Body of pancreas (tissue), 4 donors: ENCODE measurements at places on chromosomes 6 and 20. TPM values are rescaled to one million over a fixed set of nuclear protein-coding genes. Genes with fewer than 3 reads are reported as not detected.
A peak's percentile ranks its signal among the peaks of the same experiment; 100 is the strongest.

SPTLC3 gene
- 5.3 TPM for total RNA-seq

GRCh38 chr6:3663081-3663480 lies 88.4 kb downstream of the PXDC1 start:
- H3K36me3 ChIP-seq, result no peaks in the 10 kb centered on the region
- no peaks in the 10 kb centered on the region for H3K27me3 ChIP-seq
- DNase-seq, result no peak
- no peak overlapping the region for H3K4me3 ChIP-seq
- H3K4me1 ChIP-seq, result no peaks in the 10 kb centered on the region

- no peak overlapping the region for H3K4me3 ChIP-seq
- no peak overlapping the region for H3K27ac ChIP-seq
- H3K36me3 ChIP-seq, result no peaks in the 10 kb centered on the region
- no peaks in the 10 kb centered on the region for H3K27me3 ChIP-seq
- DNase-seq, result no peak
- no peaks in the 10 kb centered on the region for H3K4me1 ChIP-seq
Measured at GRCh38 chr6:143884216-143884900, 20.1 kb downstream of the ZC2HC1B start.

DNA sequence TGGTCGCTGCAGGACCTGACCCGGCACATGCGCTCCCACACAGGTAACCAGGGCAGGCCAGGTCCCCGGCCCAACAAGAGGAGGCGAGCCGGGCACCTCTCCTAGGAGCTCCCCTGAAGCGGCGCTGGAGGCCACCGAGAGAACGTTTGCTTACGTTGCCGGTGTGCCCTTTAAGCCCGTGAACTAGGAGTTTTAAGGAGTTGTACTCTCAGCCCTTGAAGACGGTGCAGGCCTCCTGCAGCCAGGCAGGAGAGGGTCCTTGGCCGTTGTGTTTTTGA lies 65.9 kb downstream of the SSR1 start:
- H3K27ac ChIP-seq, result no peak overlapping the region
- DNase-seq, result peak; percentile 5
- peaks cover 7% of the 10 kb centered on the region for H3K36me3 ChIP-seq
- H3K4me1 ChIP-seq, result peaks cover 18% of the 10 kb centered on the region
- no peak overlapping the region for H3K4me3 ChIP-seq
- H3K27me3 ChIP-seq, result no peaks in the 10 kb centered on the region

COL19A1 gene
- total RNA-seq, result 0.26 TPM

- H3K4me1 ChIP-seq, result no peaks in the 10 kb centered on the region
- DNase-seq, result peak; percentile 33
- H3K27ac ChIP-seq, result no peak overlapping the region
- H3K27me3 ChIP-seq, result no peaks in the 10 kb centered on the region
- H3K36me3 ChIP-seq, result no peaks in the 10 kb centered on the region
- no peak overlapping the region for H3K4me3 ChIP-seq
Measured at GRCh38 chr20:47150403-47151152, 205.9 kb downstream of the ZMYND8 start.

CST5 gene
- not detected for total RNA-seq

GRCh38 chr6:167719920-167720319 lies 106.8 kb upstream of the AFDN start:
- no peaks in the 10 kb centered on the region for H3K4me1 ChIP-seq
- no peak overlapping the region for H3K4me3 ChIP-seq
- H3K36me3 ChIP-seq, result no peaks in the 10 kb centered on the region
- no peak overlapping the region for H3K27ac ChIP-seq

DNA sequence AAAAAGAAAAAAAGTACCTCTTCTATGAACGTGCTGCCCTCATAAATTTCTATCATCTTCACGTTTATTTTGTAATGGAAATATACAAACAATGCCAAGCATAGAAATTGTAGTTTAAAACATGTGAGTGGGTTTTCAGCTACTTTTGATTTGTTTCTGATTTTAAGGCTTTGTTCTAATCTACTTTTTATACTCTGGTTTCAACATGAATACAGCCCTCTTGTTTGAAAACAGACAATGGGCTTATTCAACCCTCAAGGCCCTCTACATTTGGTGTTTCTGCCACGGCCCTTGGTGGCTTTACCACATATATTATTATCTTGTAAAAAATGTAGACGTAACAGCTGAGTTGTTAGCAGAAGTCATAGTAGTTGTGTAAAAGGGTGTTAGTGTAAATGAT lies 153.9 kb downstream of the SOX4 start:
- H3K4me1 ChIP-seq, result no peaks in the 10 kb centered on the region
- H3K4me3 ChIP-seq, result no peak overlapping the region
- no peak overlapping the region for H3K27ac ChIP-seq
- no peaks in the 10 kb centered on the region for H3K27me3 ChIP-seq

SAMD3 gene
- 20.4 TPM for total RNA-seq

- H3K4me3 ChIP-seq, result no peak overlapping the region
- DNase-seq, result no peak
- H3K4me1 ChIP-seq, result no peaks in the 10 kb centered on the region
- H3K27me3 ChIP-seq, result no peaks in the 10 kb centered on the region
- no peak overlapping the region for H3K27ac ChIP-seq
Measured at GRCh38 chr20:60306105-60306504, 347.9 kb downstream of the CDH26 start.

DNA sequence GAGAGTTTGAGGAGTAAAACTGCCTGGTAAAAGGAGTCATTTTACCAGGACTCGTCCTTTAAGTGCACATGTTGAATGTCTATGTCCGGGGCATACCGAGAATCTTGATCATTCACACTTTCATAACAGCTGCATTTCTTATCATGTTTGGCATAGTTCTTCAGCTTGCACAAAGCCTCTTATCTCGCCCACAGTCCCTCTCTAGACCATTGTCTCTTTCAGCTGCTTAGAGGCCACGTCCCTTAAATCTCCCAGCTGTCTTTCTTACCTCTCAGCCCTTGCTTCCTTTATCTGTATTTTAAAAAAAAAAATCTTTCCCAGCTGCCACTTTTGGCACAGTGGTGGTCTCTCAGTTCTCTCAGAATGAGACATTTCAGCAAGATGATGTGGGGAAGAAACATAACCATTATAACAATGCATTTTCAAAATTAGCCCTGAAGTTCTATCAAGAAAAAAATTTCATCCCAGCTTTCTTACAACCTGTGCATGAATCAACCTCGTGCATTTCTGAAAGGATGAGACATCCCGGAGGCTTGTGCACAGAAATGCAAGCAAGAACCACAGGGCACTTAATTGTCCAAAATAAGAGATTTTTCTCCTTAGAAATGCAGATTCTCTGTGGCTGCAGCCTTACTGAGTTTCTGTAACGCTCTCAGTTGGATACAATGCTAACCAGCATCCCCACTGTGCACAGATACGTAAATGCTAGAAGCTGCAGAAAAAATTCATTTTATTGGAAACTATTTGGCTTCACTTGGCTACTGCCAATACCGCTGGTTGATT lies 24.2 kb downstream of the RBM24 start:
- H3K27me3 ChIP-seq, result no peaks in the 10 kb centered on the region
- no peak overlapping the region for H3K27ac ChIP-seq
- no peaks in the 10 kb centered on the region for H3K36me3 ChIP-seq

OR2H2 gene
- not detected for total RNA-seq

DNA sequence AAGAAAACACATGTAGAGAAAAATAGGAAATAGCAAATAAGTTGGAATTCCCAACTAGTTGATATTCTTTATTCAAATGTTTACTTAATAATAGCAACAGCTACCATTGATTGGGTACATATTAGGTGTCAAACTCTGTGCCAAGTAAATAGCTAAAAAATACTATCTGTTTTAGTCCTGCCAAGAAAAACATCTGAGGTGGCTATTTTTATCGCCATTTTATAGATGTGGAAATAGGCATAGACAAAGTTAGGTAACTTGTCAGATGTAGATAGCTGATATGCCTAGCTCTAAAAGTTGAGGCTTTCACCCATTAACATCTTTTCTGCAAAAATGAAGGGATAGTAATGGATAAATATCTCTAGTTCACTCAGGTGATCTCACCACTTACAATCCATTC lies 549.2 kb upstream of the ID4 start:
- H3K36me3 ChIP-seq, result no peaks in the 10 kb centered on the region
- DNase-seq, result no peak
- H3K4me3 ChIP-seq, result no peak overlapping the region
- H3K27ac ChIP-seq, result no peak overlapping the region
- H3K27me3 ChIP-seq, result no peaks in the 10 kb centered on the region

- H3K27ac ChIP-seq, result no peak overlapping the region
- DNase-seq, result no peak
- H3K4me1 ChIP-seq, result peaks cover 5% of the 10 kb centered on the region
- no peaks in the 10 kb centered on the region for H3K27me3 ChIP-seq
- no peaks in the 10 kb centered on the region for H3K36me3 ChIP-seq
Measured at GRCh38 chr6:13593103-13593502, 18.7 kb downstream of the SIRT5 start.

DNA sequence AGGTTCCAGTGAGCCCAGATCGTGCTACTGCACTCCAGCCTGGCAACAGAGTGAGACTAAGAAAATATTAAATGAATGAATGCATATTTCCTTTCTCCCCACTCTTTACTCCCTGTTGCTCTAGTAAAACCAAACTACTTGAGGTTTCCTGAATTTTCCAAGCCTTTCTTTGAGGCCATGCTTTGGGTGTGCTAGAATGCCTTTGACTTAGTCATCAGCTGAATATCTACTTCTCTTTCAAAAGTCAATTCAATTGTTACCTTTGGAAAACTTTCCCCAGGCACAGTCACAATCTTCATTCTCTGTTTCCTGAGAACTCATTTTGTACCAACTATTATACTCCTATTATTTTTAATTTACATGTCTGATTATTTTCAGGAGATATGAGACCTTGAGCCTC lies 27.5 kb upstream of the CEP85L start:
- no peak for DNase-seq
- no peaks in the 10 kb centered on the region for H3K36me3 ChIP-seq
- no peak overlapping the region for H3K4me3 ChIP-seq
- H3K27ac ChIP-seq, result no peak overlapping the region
- H3K4me1 ChIP-seq, result peaks cover 7% of the 10 kb centered on the region
- H3K27me3 ChIP-seq, result no peaks in the 10 kb centered on the region

GRCh38 chr20:51886891-51887608 lies 84.7 kb upstream of the SALL4 start:
- no peaks in the 10 kb centered on the region for H3K4me1 ChIP-seq
- no peaks in the 10 kb centered on the region for H3K27me3 ChIP-seq
- H3K4me3 ChIP-seq, result no peak overlapping the region

DNA sequence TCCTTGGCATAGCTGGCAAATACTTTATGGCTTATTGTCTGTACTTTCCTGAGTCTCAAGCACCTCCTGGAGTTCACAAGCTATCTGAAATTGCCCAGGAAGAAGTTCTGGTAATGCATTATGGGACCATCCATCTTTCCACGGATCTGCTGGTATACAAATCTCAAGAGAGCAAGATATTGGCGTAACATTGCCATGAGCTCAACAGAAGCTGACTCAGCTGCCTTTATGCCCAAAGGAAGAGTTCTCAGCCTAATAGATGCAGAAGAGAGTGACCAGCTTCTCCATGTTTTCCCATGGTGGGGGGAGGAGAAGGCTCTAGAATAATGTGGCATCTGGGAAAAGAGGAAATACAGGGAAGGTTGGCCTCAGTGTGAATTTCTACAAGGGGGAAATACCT lies 78.7 kb downstream of the UST start:
- H3K27me3 ChIP-seq, result no peaks in the 10 kb centered on the region
- no peak overlapping the region for H3K27ac ChIP-seq
- no peaks in the 10 kb centered on the region for H3K4me1 ChIP-seq
- DNase-seq, result no peak

DNA sequence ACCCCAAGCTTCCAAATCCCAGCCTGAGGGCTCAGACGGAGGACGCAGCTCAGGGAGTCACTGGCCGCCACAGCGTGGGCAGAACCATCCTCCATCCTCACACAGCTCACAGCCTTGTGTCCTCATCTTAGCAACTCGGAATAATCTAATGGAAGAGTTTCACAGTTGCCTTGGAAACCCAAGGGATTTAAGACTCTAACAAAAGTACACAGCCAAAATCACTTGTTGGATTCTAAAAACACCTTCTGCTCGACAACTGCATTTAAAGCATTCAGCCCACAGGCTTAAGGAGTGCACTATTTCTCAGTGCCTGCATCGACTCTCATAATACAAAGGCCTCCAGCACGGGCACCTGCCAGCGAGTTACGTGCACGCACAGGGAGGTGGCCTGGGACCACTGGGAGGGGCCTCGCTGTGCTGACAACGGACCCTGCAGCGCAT lies 45.4 kb downstream of the ZBTB46 start:
- no peaks in the 10 kb centered on the region for H3K4me1 ChIP-seq
- no peak overlapping the region for H3K4me3 ChIP-seq
- H3K27ac ChIP-seq, result no peak overlapping the region
- H3K27me3 ChIP-seq, result no peaks in the 10 kb centered on the region
- DNase-seq, result no peak
- peaks cover 3% of the 10 kb centered on the region for H3K36me3 ChIP-seq

CTAGE9 gene
- total RNA-seq, result 0.66 TPM

GRCh38 chr20:46771195-46771588 lies 61.7 kb downstream of the SLC2A10 start:
- no peaks in the 10 kb centered on the region for H3K36me3 ChIP-seq
- no peaks in the 10 kb centered on the region for H3K4me1 ChIP-seq
- H3K27ac ChIP-seq, result no peak overlapping the region
- H3K27me3 ChIP-seq, result no peaks in the 10 kb centered on the region

DNA sequence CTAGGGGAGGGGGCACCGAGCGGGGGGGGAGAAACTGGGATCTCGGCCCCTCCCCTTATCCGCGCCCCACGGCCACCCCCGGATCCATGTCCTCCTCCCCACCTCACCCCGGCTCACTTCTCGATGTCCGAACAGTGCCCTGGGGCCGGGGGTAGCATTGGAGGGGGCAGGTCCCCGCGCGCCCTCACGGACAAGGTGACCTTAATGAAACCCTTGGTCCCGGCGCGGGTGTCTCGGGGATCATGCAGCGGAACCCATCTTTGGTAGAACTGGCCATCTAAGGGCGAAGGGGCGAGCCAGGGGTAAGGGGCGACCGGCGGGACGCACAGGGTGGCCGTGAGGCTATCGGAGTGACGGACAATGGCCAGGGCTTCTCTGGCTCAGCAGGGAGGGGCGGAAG lies 13.6 kb upstream of the SPAG4 start:
- peaks cover 29% of the 10 kb centered on the region for H3K4me1 ChIP-seq
- H3K27ac ChIP-seq, result no peak overlapping the region
- H3K4me3 ChIP-seq, result peak overlapping the region; percentile 13
- DNase-seq, result no peak
- no peaks in the 10 kb centered on the region for H3K36me3 ChIP-seq

- H3K4me3 ChIP-seq, result no peak overlapping the region
- DNase-seq, result no peak
- no peaks in the 10 kb centered on the region for H3K27me3 ChIP-seq
- no peaks in the 10 kb centered on the region for H3K36me3 ChIP-seq
- H3K27ac ChIP-seq, result no peak overlapping the region
Measured at GRCh38 chr6:51323056-51323455, 504.4 kb downstream of the TFAP2B start.

DNA sequence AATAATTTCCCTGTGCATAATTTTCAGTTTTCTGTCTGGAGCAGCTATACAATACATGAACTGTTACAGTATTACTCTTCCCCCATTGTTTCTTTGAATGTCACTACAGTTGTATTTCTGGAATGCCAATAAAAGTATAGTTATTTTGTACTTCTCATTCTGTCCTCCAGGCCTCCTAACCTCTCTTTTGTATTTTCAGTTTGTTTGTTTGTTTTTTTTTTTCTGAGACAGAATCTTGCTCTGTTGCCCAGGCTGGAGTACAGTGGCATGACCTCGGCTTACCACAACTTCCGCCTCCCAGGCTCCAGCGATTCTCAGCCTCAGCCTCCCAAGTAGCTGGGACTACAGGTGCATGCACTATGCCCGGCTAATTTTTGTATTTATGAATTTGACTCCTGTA lies 16.8 kb upstream of the ARID1B start:
- no peak overlapping the region for H3K4me3 ChIP-seq
- no peaks in the 10 kb centered on the region for H3K4me1 ChIP-seq
- no peaks in the 10 kb centered on the region for H3K36me3 ChIP-seq
- DNase-seq, result no peak
- H3K27ac ChIP-seq, result no peak overlapping the region
